ENCODE measurements at places on chromosomes 5 and 9.

DNA sequence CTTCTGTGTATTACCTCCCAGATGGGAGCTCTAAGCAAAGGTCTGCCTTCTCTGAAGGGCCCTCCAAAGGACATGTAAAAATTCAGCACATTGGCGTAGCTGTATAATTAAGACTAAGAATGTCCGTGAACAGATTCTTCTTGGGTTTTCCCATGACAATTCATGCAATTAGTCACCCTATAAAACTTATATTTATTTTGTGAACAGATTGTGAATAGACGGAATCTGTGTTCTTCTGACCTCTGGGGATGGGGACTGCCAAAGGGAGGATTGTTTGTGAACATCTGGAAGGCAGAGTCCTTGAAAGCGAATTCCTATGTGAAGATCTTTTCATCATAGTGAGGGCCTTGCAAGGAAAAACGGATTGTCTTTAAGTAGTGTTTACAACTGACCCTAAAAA, 111.3 kb downstream of the EGFLAM start:
- DNase-seq = no peak

- no peak for DNase-seq
These were observed 310.5 kb downstream of the DMAC1 start for GRCh38 chr9:7489036-7489435.

GRCh38 chr9:116020801-116021200, 132.8 kb upstream of the PAPPA start:
- DNase-seq = no peak

DNA sequence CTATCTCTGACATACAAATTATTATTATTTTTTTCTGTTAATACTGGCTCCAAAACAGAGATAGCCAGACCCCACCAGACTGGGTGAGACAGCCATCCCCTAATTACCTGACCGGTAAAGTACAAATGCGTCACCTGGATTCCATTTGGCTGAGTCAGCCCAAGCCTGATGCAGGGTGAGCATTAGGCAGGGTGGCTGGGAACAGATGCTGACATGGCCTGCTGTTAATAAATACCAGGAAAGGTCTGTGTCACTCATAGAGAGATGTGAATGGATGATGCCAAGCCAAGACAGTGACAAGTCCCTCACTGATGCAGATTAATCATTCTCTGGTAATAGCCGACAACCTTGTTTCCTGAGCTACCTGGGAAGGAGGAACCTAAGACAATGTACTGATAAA, 183.5 kb downstream of the TRIM32 start:
- DNase-seq = peak; percentile 95

DNA sequence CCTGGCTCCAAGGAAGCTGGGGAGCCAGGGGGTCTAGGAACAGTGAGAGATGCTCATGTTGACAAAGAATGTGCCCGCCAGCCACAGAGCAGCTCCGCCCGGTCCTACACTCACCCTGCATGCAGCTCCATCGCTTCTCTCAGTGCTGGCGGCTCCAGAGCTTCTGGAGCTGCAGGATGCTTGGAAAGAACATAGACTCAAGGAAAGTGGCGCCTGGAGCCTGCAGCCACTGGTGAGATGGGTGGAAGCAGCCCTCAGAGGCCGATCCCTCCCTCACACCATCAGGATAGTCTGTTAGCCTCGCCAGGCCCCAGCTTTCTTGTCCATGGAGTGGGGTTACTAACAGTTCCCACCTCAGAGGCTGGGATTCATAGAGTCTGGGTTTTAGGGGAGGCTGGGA, 26.4 kb upstream of the SLC6A19 start:
- DNase-seq = no peak

DNA sequence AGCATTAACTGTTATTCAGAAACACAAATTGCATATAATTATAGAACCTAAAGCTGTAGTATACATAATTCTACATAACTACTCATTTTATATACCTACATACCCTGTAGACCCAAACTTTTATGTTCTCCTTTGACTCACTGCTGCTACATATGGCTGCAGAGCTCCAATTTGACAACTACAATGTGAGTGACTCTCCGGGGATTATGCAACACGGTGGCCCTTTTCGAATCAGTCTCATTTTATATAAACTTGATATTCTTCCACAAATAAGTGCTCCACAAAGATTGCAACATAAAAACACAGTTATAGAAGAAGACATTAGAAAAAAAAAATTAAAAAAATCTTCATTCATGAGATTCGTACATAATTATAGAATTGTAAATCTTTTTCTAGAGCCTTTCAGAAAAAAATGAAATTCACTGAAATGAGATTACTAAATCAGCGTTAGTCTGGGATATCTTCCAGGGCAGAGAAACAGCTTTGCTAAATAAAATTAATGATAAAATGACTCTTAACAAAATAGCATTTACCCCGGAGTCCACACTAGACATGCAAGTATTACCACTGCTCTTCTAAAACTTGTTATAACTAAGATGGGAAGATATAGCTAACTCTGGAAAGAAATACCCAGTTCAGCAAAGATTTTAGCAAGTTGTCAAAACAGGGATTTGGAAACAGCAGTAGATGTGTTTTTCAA, 52.6 kb downstream of the SRFBP1 start:
- no peak for DNase-seq

GRCh38 chr9:27634879-27635278, 61.6 kb upstream of the C9orf72 start:
- DNase-seq = no peak

GRCh38 chr5:136133222-136133921, 727 bp downstream of the SMAD5 start:
- DNase-seq = no peak

- no peak for DNase-seq
These were observed 16.0 kb downstream of the EPB41L4A start for GRCh38 chr5:112403069-112403468.

GRCh38 chr5:89055695-89056085, 172.7 kb upstream of the MEF2C start:
- no peak for DNase-seq

DNA sequence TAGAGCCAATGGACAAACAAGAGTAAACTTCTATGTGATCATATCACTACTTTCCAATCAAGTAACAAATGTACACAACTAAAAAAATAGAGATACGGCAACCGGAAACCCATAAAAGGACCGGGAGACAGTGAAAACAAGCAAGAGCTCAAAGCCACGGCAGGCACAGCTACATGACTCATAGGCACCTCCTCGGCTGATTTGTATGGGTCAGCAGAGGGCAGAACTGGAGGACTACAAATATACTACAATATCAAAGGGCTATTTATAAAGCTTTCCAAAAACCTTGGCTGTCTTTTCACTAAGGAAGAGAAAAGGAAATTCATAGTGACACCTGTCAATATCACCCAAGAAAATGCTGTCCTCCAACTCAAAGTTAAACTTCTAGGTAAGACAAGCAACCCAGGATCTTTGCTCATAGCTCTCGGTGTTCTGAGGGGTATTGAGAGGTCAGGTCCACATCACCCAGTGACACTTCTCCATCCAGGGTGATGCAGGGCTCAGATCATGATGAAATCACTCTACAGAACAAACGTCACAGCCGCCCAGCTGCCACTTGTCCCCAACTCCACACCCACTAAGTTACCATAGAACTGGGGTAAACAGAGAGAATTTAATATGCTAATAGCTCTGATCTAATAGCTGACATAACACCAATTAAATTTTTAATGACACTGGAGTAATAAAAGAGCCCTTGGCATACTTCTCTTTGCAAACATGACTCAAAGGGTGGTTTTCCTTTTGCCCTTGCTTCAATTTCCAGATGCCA, 41.3 kb downstream of the PFDN1 start:
- DNase-seq = peak; percentile 79

DNA sequence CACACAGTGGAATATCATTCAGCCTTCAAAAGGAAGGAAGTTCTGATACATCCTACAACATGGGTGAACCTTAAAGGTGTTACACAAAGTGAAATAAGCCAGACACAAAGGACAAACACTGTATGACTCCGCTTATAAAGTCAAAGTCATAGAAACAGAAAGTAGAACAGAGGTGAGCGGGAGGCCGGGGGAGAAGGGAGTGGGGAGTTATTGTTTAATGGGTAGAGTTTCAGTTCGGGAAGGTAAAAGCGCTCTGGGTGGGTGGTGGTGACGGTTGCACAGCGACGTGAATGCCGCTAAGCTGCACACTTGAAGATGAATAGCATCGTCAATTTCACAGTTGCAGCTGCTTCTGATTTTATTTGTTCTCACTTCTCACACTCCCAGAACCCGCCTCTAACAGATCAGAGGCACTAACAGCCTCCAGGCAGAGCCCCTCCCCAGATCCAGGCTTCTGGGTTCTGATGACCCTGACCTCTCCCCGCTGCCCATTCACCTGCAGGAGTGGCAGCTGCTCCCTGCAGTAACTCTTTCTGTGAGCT, 34.1 kb downstream of the BNIP1 start:
- no peak for DNase-seq

GRCh38 chr5:493119-493701, 31.0 kb downstream of the SLC9A3 start:
- no peak for DNase-seq

- peak; percentile 88 for DNase-seq
These were observed 117.4 kb upstream of the ELL2 start for GRCh38 chr5:96079075-96079474.

DNA sequence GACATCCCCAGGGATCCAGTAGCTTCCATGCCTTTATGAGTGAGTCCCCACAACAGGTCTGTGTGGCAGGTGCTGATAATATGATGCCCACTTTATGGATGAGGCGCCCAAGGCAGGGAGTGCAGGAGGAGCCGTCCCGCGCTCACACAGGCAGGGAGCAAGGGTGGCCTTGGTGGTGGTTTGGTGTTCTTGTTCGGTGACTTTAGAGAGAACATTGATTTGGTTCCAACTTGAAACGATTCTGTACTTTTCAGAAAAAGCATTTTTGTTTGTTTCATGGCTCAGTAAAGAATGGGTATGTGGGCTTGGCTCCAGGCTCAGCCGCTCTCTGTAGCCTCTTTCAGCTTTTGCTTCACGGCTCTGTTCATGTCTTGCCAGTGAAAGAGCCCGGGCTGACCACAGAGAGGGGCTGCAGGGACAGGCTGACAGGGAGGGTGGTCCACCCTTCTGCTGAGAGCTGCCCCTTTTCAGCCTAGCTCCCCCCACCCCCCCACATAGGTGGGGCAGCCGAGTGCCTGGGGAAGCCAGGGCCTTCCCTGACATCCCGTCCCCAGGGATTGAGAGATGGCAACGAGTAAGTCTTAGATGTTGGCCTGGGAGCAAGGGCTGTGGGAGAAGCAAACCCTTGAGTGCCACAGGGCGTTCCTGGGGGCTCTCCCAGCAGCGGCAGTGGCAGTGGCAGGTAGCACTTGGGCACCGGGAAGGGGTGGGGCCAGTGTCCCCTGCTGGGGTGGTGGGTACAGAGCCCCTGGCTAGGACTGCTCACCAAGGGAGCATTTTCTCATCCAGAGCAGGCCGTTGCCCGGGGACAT, 28.0 kb downstream of the NCS1 start:
- no peak for DNase-seq

GRCh38 chr9:136962163-136962562, 10.1 kb downstream of the LCN12 start:
- DNase-seq = no peak

DNA sequence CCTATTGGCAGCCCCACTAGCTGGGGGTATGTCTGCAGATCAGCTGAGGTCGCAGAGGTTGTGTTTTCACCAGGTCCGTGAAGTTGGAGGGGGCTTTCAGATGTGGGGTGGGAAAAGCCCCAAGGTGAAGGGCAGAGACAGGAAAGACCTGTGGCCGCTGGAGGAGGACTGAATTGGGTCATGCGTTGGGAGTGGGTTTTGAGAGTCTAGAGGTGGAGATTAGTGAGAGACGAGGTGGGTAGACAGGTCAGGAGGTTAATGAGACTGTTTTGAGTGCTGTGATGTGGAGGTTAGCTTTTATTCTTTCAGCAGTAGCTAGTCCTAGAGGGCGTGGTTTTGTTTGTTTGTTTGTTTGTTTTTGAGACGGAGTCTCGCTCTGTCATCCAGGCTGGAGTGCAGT, 10.3 kb downstream of the SNX30 start:
- DNase-seq = no peak

- DNase-seq = no peak
These were observed 16.4 kb upstream of the ADAMTSL1 start for GRCh38 chr9:18457510-18457909.

DNA sequence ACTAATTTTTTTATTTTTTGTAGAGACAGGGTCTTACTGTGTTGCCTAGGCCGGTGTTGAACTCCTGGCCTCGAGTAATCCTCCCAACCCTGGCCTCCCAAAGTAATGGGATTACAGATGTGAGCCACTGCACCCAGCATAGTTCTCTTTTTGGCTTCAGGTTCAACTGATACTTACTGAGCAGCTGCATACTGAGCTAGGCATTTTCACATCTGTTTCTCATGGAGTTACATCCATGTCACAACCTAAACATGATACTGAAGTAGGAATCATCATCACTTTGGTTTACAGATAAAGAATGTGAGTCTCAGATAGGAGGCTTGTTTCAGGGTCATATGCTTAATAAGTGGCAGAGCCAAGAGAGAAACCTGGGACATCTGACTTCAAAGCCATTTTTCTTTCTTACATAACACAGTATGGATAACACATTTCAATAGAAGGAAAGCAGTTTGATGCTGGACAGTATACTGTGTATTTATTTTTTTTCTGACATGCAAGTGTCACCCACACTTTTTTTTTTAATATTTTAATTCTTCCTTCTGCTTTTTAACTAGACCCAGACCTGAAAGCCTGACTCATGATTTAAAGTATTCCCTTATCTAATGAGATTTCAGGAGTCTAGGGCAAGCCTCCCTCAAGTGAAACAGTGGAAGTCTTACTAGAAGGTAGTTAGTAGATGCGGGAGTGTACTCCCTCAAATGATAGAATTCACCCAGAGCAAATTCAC, 90.8 kb downstream of the HACD4 start:
- no peak for DNase-seq

- no peak for DNase-seq
These were observed 16.7 kb downstream of the HMHB1 start for GRCh38 chr5:143828710-143829109.

GRCh38 chr9:117156771-117157535, 257.9 kb downstream of the ASTN2 start:
- DNase-seq = no peak

DNA sequence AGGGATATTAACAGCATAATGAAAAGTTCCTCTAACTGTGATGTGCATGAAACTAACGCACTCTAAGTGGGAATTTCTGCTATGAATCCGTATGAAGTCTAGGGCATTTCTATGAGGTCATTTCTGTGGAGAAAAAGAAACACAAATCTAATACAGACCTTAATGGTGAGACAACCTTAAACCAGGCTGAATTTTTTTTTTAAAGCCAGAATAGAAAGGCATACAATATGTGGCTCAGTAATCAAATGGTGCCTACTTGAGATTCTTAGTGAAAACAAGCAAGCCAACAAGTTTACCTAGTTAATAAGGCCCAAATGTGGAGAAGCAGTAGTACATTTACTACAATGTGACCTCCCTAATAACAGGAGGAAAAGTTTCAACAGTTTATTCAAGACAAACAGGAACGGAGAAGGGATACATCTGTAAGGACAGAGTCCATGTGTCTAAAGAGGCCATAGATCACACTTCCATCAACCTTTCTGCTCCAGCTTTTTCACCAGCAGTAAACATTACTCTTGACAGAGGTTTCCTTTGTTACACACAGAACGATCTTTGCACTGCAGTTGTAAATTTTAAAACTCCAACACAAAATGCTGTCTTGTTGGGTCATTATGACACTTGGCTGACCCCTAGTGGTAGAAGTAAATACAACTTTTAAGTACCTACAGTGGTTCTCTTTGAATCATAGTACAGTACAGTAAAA, 26.2 kb downstream of the CARNMT1 start:
- peak; percentile 63 for DNase-seq

GRCh38 chr5:123359454-123360200, 63.6 kb downstream of the CEP120 start:
- no peak for DNase-seq

GRCh38 chr5:112931473-112931872, 9.4 kb upstream of the REEP5 start:
- no peak for DNase-seq
